ENCODE measurements at places on chromosomes 13 and 19.

- no peak for DNase-seq
These were observed 659.3 kb downstream of the DIAPH3 start for GRCh38 chr13:59504407-59504806.

DNA sequence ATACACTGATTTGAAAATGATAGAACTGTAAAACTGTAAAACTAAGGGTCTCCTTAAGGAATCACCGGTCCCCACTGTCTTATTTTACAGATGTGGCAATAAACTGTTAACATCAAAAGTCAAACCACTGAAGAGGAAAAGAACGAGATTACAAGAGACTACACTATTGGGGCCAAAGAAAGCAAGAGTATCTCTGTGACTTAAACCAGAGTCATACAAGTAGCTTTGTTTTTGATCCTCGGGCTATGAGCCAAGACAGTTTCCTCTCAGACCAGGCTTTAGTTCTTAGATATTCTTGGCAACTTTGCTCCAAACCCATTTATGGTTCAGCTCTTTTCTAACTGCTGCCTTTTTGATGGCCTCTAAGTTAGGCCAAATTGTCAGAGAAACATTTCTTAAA, 113.8 kb downstream of the TBC1D4 start:
- DNase-seq: no peak

DNA sequence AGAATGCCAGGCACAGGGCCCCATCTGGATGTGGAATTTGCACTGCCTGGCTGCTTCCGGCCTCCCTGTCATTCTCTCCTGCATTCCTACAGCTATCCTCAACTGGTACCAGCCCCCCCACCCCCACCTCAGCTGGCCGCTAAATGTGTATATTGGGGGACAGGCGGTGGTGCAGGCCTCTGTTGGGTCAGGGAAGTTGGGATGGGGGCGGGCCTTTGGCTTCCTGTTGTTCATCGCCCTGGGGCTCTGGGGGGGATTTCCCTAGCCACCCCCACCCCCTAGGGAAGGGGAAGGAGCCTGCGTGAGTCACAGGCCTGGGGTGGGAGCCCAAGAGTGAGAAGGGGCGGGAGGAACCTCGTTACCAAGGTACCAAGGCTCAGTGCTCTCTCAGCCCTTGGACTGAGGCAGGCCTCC, 10.6 kb downstream of the POU2F2 start:
- no peak for DNase-seq

GRCh38 chr13:35818633-35819067, 312.5 kb downstream of the DCLK1 start:
- no peak for DNase-seq

DNA sequence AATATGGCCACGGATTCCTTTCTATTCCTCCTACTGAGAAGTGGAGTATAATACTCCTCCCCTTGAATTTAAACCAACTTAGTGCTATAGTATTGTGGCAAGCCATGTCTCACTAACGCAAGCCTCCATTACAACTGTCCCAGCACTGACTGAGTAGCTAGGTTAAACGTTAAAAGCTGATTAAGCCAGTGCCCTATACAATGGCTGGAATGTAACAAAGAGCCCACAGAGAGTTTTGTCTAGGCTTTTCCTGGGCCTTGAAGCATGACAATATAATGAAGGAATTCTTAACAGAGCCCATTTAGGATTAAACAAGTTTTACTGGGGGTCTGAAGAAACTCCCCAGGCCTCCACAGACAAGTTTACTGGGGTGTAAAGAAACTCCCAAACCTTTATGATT, 254.5 kb upstream of the DACH1 start:
- no peak for DNase-seq

GRCh38 chr13:27001705-27002104, 169.9 kb downstream of the USP12 start:
- DNase-seq: no peak

DNA sequence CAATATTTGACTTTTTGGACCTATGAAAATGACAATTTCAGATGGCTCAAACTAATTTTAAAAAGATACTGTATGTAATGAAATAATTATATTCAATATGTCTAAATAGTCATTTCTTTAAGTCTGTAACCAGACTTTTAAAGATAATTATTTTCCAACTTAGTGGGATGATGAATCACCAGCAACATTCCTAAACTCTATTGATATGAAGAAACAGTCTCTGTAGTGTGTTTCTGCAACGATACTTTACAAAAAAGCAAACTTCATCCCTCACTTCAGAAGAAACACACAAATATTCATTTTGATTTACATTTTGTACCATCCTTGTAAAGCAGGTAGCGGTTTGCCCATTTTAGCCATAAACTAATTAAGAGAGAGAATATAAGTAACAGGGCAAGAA, 417.4 kb downstream of the EFNB2 start:
- no peak for DNase-seq

All from chondrocyte (in vitro differentiated cells).